ENCODE measurements at places on chromosomes 3 and 15. TPM values are rescaled to one million over a fixed set of nuclear protein-coding genes. Genes with fewer than 3 reads are reported as not detected.

The SLC2A2 gene
- not detected for total RNA-seq

The GOLGA8H gene
- not detected for total RNA-seq

DNA sequence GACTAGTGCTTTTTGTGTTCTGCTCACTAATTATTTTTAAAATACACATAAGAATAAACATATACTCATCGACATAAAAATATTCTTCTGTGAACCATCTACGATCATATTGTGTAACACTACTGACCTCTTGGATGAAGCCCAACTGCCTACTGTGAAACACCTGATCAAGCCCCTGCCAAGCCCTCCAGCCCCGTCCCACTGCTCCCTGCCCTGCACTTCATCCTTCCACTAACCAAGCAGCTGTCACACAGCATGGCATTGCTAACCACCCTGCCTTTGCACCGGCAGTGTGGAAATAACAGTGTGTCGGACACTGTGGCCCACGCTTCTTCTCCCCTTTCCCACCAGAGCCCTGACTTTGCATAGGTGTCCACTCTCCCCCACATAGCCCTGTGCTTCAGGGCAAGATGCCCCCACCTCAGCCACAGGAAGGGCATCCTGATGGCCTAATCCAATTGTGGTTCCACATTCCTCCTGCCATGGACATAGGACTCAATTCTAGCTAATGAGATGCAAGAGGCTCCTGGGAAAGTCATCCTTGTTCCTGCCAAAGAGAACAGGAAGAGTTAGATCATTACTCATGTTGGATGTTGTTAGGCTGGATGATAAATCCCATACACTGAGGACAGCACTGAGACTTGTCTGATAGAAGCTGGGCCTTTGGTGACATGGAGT is 35.0 kb upstream of the ARID3B start:
- no peaks in the 10 kb centered on the region for H3K4me1 ChIP-seq
- no peaks in the 10 kb centered on the region for H3K27me3 ChIP-seq
- no peak for DNase-seq
- H3K36me3 ChIP-seq = no peaks in the 10 kb centered on the region
- no peak overlapping the region for H3K4me3 ChIP-seq

- H3K4me1 ChIP-seq = no peaks in the 10 kb centered on the region
- H3K36me3 ChIP-seq = no peaks in the 10 kb centered on the region
- H3K27me3 ChIP-seq = no peaks in the 10 kb centered on the region
- no peak overlapping the region for H3K4me3 ChIP-seq
- H3K27ac ChIP-seq = no peak overlapping the region
Measured at GRCh38 chr3:104564045-104564643, 802.6 kb upstream of the ALCAM start.

- no peaks in the 10 kb centered on the region for H3K36me3 ChIP-seq
- no peaks in the 10 kb centered on the region for H3K4me1 ChIP-seq
- no peak overlapping the region for H3K4me3 ChIP-seq
- no peak for DNase-seq
Measured at GRCh38 chr3:140091143-140091542, 156.2 kb downstream of the CLSTN2 start.

DNA sequence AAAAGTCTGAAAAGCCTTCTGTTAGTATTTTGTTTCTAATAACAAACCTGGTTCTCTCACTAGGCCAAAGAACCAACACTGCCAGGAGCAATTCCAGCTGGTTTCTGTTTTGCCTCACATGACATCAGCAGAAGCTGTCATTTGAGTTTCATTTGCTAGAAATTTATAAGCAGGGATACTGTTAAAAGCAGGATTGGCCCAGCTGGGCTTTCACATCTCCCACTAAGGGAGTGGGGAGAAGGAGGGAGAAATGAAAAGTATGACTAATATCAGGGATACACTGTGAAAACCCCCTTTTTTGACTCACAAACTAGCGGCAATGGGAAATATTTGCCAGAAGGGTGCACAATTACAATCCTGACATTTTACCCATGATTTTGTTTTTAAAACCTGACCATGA is 5.3 kb downstream of the CCDC80 start:
- H3K4me1 ChIP-seq = peaks cover 32% of the 10 kb centered on the region
- H3K4me3 ChIP-seq = peak overlapping the region; percentile 49
- no peaks in the 10 kb centered on the region for H3K36me3 ChIP-seq

The C2CD4A gene
- 0.62 TPM for total RNA-seq

The NEK4 gene
- total RNA-seq = 15.1 TPM

DNA sequence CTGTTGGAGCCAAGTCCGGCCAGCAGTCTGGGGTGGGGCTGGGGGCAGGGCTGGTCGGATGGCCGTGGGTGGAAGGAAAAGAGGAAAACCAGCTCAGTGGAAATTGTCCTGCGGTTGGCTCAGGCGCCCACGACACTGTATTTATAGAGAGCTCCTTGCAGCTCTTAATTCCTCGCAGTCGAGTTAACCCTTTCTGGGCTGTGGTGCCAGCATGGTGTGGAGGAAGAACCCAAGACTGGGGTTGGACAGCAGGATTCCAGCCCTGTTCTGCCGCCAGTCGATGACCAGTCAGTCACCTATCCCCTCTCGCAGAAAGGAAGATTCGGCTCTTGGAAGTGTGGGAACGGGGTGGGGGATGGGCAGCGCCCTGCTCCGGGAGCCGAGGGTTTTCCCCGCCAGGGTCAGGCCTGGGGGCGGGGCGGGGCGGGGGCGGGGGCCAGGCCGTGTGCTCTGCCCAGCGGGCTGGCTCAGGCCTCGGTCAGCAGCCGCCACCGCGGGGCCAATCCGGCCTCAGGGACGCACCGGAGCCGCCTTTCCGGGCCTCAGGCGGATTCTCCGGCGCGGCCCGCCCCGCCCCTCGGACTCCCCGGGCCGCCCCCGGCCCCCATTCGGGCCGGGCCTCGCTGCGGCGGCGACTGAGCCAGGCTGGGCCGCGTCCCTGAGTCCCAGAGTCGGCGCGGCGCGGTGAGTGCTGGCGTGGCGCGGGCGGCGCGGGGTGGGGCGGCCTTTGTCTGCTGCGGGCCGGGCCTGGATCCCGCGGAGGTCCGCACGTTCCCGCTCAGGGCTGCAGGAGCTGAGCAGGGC is at the start of gene CD276:
TSS of gene CD276 (plus strand) at position 607 of the 804 bp plus-strand sequence. CDS start 15,257 bp downstream, outside the sequence.
- peak; percentile 87 for DNase-seq
- peak within 1 kb of the TSS; percentile 94 for H3K27ac ChIP-seq
- no peaks in the 10 kb centered on the region for H3K36me3 ChIP-seq
- H3K27me3 ChIP-seq = no peaks in the 10 kb centered on the region
- peaks cover 52% of the 10 kb centered on the region for H3K4me1 ChIP-seq

The GPR27 gene
- 5.5 TPM for total RNA-seq

- peaks cover 15% of the 10 kb centered on the region for H3K4me1 ChIP-seq
- H3K36me3 ChIP-seq = no peaks in the 10 kb centered on the region
- H3K4me3 ChIP-seq = no peak overlapping the region
- H3K27ac ChIP-seq = no peak overlapping the region
- DNase-seq = no peak
Measured at GRCh38 chr3:58623961-58624360, 42.6 kb downstream of the FAM3D start.

GRCh38 chr3:134833453-134834163 is 38.5 kb downstream of the EPHB1 start:
- peaks cover 4% of the 10 kb centered on the region for H3K4me1 ChIP-seq
- DNase-seq = no peak
- no peaks in the 10 kb centered on the region for H3K36me3 ChIP-seq
- H3K4me3 ChIP-seq = no peak overlapping the region
- H3K27me3 ChIP-seq = no peaks in the 10 kb centered on the region

- no peak overlapping the region for H3K27ac ChIP-seq
- no peak for DNase-seq
- H3K4me3 ChIP-seq = no peak overlapping the region
- H3K36me3 ChIP-seq = peaks cover 5% of the 10 kb centered on the region
- peaks cover 4% of the 10 kb centered on the region for H3K4me1 ChIP-seq
Measured at GRCh38 chr3:161266731-161267150, 45.6 kb downstream of the NMD3 start.

The NOX5 gene
- not detected for total RNA-seq

- H3K27ac ChIP-seq = no peak overlapping the region
- H3K4me1 ChIP-seq = peaks cover 19% of the 10 kb centered on the region
- peaks cover 29% of the 10 kb centered on the region for H3K36me3 ChIP-seq
- no peak overlapping the region for H3K4me3 ChIP-seq
- DNase-seq = no peak
Measured at GRCh38 chr3:43331381-43331780, 45.0 kb downstream of the SNRK start.

Measured in suprapubic skin (tissue), 4 donors.